SJSA1 (cell line): ENCODE measurements at places on chromosomes 1 and 21. TPM values are rescaled to one million over a fixed set of nuclear protein-coding genes. Genes with fewer than 3 reads are reported as not detected.

Gene CD52
- total RNA-seq, result not detected in 2 replicates

Gene EDARADD
- total RNA-seq, result not detected in 2 replicates

Gene TXNDC12
- total RNA-seq, result 69.7 and 100 TPM in 2 replicates

Gene RAB42
- total RNA-seq, result 1.1 and 6.1 TPM in 2 replicates

Gene LENEP
- not detected in 2 replicates for total RNA-seq

Gene ZFP69B
- 2.3 and 4.2 TPM in 2 replicates for total RNA-seq

Gene TRABD2B
- total RNA-seq, result 0.16 and 0.75 TPM in 2 replicates

Gene RASAL2
- total RNA-seq, result 15.0 and 25.4 TPM in 2 replicates

Gene MAGOH
- 35.4 and 76.7 TPM in 2 replicates for total RNA-seq

Gene SLC35D1
- total RNA-seq, result 13.9 and 22.2 TPM in 2 replicates

- no peak for DNase-seq
Measured at GRCh38 chr21:25640202-25640942, 1.3 kb downstream of the JAM2 start.

- no peak for DNase-seq
Measured at GRCh38 chr1:183996396-183996795, 41.1 kb downstream of the COLGALT2 start.

GRCh38 chr1:184545601-184546000 lies 158.8 kb downstream of the C1orf21 start:
- DNase-seq, result no peak

GRCh38 chr1:86596741-86597290 lies 49.9 kb downstream of the CLCA4 start:
- no peak for DNase-seq

DNA sequence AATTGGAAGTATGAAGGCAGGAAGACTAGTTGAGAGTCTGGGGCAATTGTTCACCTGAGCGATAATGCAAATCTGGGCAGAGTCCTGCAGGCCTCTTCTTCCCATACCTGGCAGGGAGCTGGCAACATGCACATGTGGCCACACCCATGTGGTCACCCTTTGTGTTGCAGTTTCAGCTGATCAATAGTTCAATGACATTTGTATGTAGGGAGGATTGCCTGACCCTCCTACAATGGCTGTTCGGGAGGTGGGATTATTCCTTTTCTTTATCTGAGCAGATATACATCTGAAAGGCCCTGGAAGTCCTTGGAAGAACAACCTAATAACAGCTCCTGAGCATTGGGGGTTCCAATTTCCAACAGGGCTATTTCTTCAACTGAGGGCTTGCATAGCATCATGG lies 15.2 kb upstream of the TRIM45 start:
- no peak for DNase-seq

- DNase-seq, result no peak
Measured at GRCh38 chr1:65114322-65114721, 33.7 kb upstream of the AK4 start.

DNA sequence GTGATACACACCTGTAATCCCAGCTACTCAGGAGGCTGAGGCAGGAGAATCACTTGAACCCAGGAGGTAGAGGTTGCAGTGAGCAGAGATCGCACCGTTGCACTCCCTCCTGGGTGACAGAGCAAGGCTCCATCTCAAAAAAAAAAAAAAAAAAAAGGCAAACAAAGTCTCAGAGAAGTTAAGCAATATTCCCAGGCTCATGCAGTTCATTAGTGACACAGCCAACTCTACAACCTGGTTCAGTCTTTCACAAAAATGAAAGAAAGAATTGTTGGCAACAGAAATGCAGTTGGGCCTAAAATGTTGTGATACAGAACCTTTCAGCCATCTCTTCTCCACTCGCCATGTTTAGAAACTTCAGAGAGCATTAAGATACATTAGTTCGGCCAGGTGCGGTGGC lies 242.1 kb downstream of the LTN1 start:
- DNase-seq, result no peak

- DNase-seq, result no peak
Measured at GRCh38 chr1:160504651-160505050, 18.4 kb downstream of the SLAMF6 start.

- peak; percentile 70 for DNase-seq
Measured at GRCh38 chr1:180229483-180230415, at the start of gene LHX4. TSS of gene LHX4 (plus strand) at chr1:180230264. CDS start at chr1:180230530, 266 bp downstream.

GRCh38 chr1:78088015-78088414 lies 42.2 kb downstream of the GIPC2 start:
- DNase-seq, result no peak

GRCh38 chr1:28412731-28413130 lies 43.2 kb downstream of the PHACTR4 start:
- no peak for DNase-seq

- DNase-seq, result no peak
Measured at GRCh38 chr1:161033751-161034150, 5.0 kb downstream of the TSTD1 start.

GRCh38 chr1:222535455-222535854 lies 12.4 kb downstream of the HHIPL2 start:
- DNase-seq, result no peak

- no peak for DNase-seq
Measured at GRCh38 chr1:68421350-68421749, 28.4 kb downstream of the RPE65 start.

GRCh38 chr1:202953392-202953791 lies 4.7 kb downstream of the ADIPOR1 start:
- DNase-seq, result no peak

DNA sequence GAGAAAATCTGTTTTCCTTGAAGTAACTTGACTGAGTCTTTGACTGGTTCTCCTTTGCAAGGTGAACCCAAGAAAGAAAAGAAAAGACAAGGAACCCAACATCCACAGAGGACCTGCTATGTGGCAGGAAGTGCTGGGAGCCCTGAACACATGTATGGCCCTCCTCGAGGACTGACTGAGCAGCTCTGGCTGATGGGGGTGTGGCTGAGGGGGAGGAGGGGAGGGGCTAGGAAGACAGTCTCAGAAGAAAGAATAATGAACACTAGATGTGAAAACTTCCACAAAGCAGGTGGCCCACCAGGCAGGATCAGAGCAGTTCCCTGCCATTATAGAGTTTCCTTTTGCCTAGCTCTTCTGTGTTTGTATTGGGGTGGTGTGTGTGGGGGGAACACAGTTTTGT lies 26.1 kb downstream of the NENF start:
- no peak for DNase-seq
